Activated CD8-positive, alpha-beta memory T cell treated with anti-CD3 and anti-CD28 coated beads for 48 hours (primary cell): ENCODE measurements at places on chromosomes 4 and X.

GRCh38 chr4:61468024-61468720 is 268.0 kb downstream of the ADGRL3 start:
- no peak for DNase-seq

- DNase-seq = no peak
Observed at GRCh38 chr4:124913237-124913636, 200.7 kb upstream of the ANKRD50 start.

GRCh38 chr4:150600812-150601445 is 19.0 kb downstream of the MAB21L2 start:
- DNase-seq = no peak

GRCh38 chrX:154730253-154730891 is 20.5 kb downstream of the GAB3 start:
- no peak for DNase-seq

GRCh38 chr4:1336088-1336491 is 10.9 kb upstream of the UVSSA start:
- no peak for DNase-seq

DNA sequence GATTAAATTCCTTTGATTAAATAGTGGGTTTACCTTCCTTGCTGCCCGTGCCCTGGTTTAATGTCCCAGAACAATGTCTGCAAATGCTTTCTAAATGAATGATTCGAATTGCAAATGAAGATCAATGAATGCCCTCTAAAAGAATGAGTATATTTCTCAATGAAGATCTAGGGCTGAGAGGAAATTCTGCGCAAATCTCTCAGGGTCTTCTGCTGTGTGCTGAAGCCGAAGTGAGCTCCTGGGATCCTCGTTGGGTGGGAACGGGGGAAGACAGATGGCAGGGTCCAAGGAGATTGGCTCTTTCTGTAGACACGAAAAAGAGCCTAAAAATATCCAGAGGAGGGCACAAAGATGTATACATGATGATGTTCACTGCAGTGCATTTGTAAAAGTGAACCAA is 224.8 kb downstream of the STIM2 start:
- DNase-seq = no peak

DNA sequence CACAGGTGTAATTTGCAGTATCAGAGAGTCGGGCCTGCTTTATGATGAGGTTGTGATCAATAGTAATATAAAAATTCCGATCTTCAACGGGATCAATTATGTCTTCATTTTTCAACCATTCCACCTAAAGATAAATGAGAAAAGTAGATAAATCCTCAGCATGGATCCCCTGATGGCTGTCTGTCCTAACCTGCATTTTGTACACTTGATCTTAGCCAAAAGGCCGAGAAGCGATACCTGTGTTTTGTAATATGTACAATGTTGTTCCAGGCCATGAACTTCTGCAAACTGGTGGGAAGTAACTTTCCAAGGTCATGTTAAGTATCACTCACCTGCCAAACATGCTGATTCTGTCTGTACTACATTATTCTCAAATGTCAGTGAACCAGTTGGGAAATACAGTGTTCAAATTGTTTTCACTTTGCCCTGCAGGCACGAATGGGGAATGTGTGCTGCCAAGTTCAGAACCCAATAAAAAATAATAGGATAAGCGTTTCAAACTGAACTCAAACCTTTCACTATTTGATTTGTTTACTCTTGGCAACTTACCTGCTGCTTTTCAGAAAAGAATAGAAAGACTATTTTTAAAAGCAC is 298.1 kb downstream of the UNC5C start:
- no peak for DNase-seq

- no peak for DNase-seq
Observed at GRCh38 chr4:76595435-76595834, 160.4 kb downstream of the SHROOM3 start.

GRCh38 chr4:2823301-2823670 is 20.4 kb upstream of the ADD1 start:
- DNase-seq = no peak

DNA sequence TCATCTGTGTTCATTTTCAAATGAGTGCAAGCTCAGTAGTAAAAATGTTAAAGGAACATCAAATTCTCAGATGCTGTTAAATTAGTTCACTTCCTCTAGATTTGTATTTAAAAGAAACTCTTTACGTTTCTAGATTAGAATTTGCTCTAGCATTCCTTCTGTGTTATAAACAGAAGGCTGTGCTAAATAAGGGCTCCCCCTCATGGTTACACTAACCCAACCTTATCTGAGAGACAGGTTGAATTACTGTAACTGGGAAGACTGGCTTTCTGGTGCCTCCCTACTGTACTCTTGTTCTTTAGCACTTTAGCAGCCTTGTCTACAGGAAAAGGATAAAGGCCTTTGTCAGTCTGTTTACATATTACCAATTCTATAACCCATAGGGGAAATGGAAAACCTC is 56.8 kb downstream of the RXFP1 start:
- no peak for DNase-seq

DNA sequence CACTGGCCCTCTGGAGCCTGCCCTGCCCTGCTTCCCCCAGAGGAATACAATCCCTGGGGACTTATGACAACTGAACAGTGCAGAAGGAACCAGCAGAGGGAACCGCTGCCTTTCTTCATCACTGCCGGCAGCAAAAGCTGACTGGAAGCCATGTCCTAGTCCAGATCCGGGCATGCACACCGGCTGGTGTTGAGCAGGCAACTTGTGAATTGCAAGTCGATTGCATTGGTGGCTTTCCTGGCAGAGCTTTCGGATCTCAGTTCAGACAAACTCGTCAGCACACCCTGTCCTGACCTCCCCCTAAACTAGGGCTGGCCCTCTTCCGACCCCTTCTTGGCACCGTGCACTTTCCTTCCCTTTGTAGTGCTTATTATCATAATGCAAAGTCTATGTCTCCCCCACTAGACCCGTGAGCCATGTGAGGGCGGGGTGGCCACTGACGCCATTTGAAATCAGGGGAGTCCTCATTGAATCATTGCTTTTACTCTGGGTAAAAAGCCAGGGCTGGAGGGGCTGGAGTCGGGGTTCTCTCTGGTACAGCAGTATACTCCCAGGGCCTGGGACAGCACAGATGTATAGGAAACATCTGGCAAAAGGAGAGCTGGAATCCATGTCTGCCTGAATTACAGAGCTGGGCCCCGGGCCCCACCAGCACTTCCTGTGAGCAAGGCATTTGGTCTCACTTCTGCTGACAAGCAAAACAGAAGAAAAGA is 1.8 kb downstream of the ARHGAP4 start:
- DNase-seq = no peak

DNA sequence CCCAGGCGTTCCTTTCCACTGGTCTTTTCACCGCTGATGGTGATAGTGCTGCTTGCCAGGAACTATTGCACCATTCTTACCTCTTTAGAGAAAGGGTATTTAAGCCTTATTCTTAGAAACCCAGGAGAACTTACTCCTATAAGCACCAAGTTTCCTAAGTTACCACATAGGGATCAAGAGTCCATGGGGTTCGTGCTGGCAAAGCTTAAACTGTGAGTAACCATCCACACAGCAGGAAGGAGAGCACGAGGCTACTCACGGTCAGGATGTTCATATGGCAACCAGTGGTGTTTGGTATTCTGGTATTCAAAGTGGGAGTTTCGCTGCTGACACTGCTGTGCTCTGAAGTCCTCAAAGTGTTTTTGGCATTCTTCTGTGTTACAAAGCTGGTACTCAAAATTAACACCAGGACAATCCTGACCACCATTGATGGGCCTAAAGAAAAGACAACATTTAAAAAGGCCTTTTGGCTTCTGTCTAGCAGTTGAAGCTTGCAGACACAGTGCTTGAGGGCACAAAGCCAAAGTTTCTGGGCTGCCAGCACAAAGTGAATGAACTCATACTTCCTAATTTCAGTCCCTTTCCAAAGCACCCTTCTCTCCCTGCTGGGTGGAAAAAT is 256.9 kb downstream of the ADAMTS3 start:
- no peak for DNase-seq

GRCh38 chrX:152155766-152156310 is 17.5 kb upstream of the MAGEA10 start:
- no peak for DNase-seq

DNA sequence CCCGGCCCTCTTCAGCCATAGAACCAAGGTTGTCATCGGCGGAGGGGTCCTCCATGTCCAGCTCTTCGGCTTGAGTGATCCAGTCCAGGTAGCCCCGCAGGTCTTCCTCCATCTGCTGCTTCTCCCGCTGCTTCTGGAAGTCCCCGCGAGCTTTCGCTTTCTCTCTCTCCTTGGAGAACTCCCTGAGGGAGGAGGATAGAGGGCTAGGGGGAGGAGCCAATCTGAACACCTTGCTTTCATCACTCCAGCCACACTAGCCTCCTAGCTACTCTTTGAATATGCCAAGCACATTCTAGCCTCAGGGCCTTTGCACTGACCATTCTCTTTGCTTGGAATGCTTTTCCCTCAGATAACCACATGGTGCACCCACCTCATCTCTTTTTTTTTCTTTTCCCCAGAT is 6.2 kb downstream of the CACNA1F start:
- DNase-seq = no peak

DNA sequence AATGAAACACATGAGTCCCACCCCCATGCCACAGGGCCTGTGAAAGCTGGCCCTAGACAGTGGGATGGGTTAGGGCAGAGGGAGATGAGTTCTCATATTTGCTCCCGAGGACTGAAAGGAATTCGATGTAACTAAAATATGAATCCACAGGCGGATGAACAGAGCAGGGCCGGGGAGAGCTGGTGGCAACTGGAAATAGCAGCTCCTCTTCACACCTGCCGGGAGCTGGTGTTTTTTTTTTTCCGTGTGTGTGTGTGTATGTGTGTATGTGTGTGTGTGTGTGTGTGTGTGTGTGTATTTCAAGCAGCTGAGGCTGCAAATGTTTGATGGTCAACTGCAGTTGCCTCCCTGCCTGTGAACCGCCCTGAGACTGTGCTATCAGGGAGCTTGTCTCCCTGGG is 115.1 kb upstream of the PSAPL1 start:
- no peak for DNase-seq
